ENCODE measurements at places on chromosomes 5 and 9.

- no peak for DNase-seq
These were observed 151.8 kb upstream of the RAD23B start for GRCh38 chr9:107131108-107131799.

DNA sequence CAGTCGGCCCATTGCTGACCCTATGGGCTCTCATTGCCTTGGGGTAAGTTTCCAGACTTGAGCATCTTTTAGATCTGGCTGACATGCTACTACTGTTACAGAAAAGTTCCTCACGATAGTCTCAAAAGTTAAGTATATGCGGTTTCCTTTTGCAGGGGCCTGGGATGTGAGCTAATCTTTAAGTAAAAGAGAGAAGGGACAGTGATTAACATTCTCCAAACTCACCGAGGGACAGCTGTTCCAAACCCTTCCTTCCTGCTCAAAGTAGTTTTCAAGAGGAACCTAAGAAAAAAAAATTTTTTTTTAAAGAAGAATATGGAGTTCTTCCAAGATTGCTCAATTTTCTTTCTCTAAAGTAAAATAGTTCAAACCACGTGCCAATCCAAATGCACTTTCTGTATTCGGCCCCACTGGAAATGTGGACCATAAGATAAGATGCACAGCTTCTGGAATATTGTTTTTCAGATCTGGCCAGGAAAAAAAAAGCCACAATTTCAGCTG lies 168.0 kb upstream of the SPRY4 start:
- DNase-seq, result no peak

DNA sequence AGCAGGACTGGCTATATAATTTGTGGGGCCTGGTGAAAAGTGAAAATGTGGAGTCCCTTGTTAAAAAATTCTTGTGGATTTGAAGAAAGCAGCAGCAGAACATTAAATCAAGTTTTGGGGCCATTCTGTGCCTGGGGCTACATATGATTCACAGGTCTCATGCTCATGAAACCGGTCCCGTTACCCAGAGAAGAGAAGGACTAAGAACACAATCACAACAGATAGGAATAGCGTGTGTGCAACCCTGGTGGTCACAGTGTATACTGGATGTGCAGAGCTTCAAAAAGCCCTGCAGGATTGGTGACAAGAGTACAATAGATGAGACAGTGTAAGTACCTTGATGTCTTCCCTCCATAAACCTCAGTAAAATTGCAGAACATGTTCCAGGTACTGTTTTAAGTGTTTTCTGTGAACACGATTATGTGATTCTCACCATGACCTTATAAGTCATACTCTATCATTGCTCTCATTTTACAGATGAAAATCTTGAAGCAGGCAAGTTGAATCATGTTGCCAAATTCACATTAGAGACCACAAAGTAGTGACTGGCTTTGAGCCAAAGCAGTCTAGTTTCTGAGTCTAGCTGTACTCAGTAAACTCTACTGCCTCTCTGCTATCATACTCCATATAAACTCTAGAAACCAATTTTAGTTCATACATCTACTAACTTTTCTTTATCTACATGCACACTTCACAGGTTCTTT lies 636.5 kb downstream of the TAF11L14 start:
- no peak for DNase-seq

- no peak for DNase-seq
These were observed 170.2 kb upstream of the HMHB1 start for GRCh38 chr5:143641549-143642355.

- DNase-seq, result no peak
These were observed 57.7 kb downstream of the FGF18 start for GRCh38 chr5:171477101-171477500.

DNA sequence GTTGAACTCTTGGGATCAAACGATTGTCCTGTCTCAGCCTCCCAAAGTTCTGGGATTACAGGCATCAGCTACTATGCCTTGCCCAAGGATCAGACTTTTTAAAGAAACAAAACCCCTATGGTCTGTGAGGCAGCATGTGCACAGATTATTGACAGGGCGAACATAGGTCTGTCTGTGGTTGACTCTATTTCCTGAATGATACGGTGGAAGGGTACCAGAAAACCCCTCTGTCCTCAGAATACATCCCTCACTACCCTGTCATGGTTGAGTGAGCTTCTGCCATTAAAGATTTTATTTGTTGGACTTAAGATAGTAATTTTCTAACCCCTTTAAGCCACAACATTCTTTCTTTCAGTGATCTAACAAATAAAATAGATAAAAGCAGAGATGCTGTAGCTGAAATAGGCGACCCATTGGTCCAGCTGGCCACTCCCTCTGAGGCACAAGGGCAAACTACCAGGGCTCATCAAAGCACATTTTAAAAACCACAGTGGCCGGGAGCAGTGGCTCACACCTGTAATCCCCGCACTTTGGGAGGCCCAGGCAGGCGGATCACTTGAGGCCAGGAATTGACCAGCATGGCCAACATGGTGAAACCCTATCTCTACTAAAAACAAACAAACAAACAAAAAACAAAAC lies 84.9 kb upstream of the ANKRD55 start:
- no peak for DNase-seq

DNA sequence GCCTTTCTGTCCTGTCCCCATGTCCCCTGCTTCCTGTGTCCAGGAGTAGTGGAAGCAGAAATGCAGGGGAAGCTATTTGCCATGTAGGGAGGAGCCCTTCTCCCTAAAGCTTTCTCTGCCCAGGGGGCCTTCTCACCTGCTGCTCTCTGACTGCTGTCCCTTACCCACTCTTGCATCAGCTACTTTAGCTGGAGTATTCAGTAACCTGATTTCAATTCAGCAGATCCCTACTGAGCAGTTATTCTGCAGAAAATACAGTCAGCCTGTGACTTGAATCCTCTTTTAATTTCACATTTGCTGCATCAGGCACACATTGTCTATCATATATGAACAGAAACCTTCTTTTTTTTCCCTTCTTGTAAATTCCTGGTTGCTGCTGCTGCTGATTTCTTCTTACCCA lies 90.4 kb downstream of the MVB12B start:
- DNase-seq, result no peak

GRCh38 chr9:133512253-133513213 lies 12.2 kb downstream of the MYMK start:
- no peak for DNase-seq

- no peak for DNase-seq
These were observed 53.1 kb downstream of the TSPAN17 start for GRCh38 chr5:176700239-176700847.

- DNase-seq, result no peak
These were observed 4.1 kb downstream of the SUSD1 start for GRCh38 chr9:112170968-112171367.

- no peak for DNase-seq
These were observed 22.0 kb downstream of the HSD17B3 start for GRCh38 chr9:96279932-96280331.

- DNase-seq, result no peak
These were observed 4.1 kb upstream of the DNAJB5 start for GRCh38 chr9:34985311-34985899.

DNA sequence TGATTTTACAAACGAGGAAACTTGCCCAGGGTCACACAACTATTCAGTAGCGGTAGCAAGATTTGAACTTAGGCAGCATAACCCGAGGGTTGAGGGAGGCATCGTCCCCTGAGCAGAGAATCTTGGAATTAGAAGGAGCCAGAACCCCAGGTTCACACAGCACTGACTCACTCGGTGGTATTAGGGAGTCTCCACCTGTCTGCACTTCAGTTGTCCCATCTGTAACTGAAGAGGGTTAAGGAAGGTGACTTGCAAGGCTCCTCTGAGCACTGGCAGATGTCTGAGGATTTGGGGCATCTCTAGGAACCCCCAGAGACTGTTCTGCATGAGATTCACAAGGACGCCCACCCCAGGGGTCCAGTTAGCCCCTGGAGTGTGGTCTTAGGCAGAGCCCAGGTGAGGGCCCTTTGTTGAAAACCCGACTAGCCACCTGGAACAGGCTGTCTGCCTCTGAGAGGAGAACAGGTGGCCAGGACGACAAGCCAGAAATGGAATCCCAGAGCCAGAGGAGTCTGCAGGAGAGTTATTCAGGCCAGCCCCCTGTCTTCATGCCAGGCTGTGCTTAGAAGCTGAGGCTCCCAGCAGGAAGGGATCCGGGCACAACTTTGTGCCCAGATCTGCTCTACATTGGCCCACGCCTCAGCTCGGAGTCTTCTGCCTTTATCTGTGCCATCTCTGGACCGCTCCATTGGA lies 50.0 kb upstream of the ORM1 start:
- no peak for DNase-seq

DNA sequence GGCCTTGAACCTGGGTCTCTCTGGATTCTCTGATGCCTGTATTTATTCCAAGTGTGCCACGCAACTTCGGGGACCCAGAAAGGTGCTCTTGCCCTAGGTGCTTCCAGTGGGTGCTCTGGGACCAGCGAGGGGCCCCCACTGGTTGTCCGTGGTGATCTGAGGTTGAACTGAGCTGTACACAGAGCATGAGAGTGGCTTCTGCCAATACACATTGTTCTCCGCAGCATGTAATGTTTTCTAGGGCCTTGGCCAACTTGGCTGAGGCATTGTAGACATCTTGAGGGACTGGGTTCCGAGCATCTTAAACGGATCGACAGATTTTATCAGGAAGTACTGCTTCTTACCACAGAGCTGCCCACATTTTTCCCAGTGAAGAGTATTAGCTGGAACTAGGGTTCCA lies 117.9 kb downstream of the MTX3 start:
- no peak for DNase-seq

GRCh38 chr5:85823462-85824426 lies 794.0 kb upstream of the COX7C start:
- no peak for DNase-seq

GRCh38 chr9:125969868-125970267 lies 222.7 kb downstream of the PBX3 start:
- DNase-seq, result no peak

GRCh38 chr5:179142434-179143198 lies 82.4 kb downstream of the ZNF354C start:
- DNase-seq, result no peak

- DNase-seq, result no peak
These were observed 80.3 kb downstream of the MAP1B start for GRCh38 chr5:72187388-72188075.

DNA sequence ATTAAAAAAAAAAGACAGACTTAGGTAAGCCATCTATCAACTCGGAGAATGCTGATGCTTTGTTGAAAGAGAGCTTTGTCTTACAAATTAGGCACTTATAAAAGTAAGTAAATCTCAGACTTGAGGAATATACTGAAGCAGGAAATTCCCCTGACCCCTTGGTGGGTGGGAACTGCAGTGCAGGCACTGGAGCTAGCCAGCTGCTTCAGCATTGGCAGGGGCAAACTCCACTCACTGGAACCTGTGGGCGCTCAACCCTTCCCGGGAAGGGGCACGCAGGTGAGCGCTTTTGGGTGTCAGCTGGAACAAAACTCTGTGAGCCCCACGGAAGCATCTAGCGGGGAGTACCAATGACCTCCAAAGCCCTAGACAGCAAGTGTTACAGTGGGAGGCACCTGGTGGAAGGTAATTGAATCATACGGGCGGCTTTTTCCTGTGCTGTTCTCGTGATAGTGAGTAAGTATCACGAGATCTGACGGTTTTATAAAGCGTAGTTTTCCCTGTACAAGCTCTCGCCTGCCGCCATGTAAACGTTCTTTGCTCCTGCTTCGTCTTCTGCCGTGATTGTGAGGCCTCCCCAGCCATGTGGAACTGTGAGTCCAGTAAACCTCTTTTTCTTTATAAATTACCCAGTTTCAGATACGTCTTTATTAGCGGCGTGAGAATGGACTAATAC lies 628.0 kb upstream of the CDH18 start:
- DNase-seq, result no peak

DNA sequence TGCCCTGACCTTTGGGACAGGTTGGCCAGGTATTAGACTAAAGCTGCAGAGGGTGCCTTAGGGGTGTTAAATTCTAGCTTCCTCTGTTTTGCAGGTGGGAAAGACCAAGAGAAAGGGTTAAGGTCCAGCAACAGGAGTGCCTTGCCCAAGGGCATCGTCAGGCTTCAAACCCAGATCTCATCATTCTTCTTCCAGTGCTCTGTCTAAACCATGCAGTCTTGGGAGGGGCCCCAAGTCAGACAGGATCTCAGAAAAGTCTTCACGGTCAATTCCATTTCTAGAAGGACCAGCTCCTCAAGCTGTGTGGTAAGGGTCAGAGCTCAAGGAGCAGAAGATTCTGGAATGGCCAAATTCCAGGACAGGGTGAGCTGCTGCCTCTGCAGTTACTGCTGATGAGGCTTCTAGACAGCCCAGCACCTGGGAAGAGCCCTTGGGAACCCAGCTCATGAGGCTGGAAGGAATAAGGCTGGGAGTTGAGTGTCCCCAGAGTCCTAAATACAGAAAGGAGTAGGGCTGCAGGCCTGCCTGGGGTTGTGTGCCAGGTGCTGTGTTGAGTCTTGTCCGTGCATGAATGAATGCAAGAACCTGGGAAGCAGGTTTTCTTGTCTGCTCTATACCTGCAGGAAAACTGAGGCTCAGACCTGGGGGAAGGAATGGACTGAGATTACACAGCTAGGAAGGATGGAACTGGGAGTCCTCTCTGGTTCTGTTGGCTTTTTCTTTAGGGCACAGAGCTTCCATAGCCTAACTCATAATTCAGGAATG lies 69.3 kb downstream of the WWC1 start:
- DNase-seq, result no peak

DNA sequence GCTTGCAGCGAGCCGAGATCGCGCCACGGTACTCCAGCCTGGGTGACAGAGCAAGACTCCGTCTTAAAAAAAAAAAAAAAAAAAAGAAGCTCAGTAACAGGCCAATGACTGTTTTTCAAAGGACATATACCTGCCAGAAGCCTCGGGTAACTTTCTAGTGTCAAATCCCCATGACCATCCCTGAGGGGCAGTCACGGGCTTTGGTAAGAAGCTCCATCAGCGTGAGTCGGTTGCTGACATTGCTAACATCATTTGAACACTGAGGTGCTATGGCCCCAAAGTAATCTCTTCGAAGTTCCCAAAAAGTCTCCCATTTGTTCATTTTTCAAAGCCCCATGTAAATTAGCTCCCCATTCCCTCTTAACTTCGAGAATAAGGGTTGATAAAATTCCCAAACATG lies 11.6 kb downstream of the NAIP start:
- no peak for DNase-seq

DNA sequence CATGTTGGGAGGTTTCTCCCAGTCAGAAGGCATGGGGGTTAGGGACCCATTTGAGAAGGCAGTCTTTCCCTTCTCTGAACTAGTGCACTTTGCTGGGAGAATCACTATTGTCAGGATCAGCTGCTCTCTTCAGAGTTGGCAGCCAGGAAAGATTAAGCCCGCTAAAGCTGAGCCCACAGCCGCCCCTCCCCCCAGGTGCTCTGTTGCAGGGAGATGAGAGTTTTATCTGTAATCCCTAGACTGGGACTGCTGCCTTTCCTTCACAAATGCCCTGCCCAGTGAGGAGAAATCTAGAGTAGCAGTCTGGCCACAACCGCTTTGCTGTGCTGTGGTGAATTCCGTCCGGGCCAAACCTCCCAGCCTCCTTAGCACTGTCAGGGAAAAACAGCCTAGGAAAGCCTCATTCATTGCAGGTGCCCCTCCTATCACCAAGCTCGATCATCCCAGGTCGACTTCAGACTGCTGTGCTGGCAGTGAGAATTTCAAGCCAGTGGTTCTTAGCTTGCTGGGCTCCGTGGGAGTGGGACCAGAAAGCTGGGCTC lies 69.8 kb downstream of the CNTLN start:
- no peak for DNase-seq
